ENCODE measurements at places on chromosomes 12 and 14.

DNA sequence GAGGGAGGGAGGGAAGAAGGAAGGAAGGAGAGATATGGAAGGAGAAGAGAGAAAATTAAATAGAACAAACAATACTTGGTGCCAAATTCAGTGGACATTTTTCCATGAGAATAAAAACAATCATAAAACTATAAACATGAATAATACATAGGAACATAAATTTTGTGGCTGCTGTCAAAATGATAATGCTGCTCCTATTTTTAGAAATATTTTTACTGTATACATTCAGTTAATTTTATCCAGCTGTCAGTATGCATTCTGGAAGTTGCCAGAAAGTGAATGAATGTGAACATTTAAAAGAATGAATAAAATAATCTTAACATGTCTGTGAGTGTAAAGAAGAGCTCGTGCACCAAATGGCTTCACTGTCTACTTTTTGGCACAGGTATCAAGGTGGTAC is 13.9 kb upstream of the PCED1B start:
- no peak for DNase-seq

DNA sequence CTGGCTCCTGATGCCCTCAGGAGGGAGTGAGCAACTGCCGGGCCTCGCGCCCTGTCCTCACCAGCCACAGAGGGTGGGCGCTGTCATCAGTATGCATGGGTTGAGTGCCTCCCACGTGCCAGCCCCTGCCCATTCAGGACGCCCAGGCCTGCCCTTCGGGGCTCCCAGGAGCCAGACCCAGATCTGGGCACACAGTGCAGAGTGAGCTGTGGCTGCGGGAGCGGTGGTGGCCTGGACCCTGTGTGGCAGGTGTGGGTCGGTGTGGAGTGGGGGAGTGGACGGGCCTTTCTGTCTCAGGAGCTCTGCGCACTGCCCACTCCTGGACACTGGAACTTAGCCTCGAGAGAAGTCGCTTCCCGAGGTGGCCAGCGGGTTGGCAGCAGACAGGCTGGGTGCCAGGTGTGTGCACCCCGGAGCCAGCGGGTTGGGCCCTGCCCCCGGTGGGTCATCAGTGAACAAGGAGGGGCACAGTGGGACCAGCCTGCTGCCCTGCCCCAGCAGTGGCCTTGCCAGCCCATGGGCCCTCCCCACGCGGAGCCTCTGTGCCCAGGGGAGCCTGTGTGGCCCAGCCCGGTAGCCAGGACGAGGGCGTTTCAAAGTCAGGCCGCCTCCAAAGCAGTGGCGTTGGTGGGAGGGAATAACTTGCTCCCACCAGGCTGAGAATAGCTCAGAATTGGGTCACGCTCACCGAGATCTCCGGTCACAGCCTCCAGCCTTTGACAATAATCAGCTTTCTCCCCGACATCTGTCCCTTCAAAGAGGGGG is 9.5 kb downstream of the TRMT61A start:
- no peak for DNase-seq

DNA sequence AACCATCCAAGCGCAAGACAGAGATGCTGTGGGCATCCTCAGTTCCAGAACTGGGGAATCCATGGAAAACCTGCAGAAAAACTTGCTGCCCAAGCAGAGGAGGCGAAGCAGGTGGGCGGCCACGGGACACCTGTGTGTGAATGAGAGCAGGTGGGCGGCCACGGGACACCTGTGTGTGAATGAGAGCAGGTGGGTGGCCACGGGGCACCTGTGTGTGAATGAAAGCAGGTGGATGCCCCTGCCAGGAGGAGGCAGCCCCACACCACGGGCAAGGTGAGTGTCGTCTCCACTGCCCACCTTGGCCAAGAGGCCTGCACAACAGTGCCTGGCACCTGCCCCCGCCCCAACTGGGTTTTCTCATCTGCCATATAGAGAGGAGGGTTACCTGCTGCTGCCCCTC is 59.2 kb downstream of the GSC start:
- DNase-seq = no peak

DNA sequence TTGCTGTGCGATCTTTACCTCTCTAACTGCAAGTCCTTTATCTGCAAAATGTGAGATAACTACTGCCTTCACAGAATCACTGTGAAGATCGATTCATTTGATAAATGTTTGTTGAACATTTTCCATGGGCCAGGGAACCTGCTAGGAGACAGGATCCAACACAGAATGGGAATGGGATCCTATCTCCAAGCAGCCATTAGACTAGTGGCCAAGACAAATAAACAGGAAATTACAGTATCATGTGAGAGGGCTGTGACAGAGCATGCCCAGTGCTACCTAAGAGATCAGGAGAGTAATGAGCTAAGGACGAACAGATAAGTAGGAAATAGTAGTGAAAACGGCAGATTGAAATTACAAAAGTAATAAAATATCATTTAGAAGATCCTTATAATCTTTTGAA is 105.7 kb downstream of the GRIN2B start:
- DNase-seq = no peak

DNA sequence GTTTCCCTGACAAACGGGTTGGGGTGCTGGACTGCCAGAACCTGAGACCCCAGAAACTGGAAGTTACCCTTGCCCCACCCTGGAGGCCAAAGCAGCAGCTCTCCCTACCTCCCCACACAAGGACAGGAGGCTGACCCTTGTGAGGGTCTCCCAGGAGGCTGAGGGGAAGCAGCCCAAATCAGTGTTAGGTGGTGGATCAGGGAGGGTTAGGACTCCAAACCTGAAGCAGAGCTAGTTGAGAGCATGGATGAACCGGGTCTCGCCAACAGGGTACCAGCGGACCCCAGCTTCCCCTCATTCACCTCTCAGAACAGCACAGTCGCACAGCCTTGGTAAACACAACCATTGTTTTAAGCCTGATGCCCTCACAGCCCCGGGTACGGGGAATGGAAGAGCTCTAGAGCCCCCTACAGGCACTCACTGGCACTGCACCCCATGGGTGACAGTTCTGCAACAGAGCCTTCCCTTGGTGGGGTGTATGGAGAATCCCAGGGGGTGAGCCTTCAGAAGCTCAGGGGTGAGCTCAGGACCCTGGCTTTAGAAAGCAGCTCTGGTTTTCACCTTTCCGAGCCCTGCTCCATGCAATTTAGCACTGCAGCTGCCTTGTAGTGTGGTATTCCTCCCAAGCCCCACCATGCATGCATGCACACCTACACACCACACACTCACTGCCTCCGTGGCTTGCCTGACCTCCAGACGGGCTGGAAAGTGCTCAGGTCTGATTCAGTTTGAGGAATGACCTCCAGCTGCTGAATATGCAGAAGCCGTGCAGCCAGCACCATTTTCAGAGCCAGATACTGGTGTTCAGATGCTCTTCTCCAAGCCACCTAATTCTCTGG is 11.2 kb downstream of the ESRRB start:
- DNase-seq = peak; percentile 56

GRCh38 chr12:83850531-83850930 is 1062.1 kb downstream of the SLC6A15 start:
- no peak for DNase-seq

GRCh38 chr12:51098611-51099010 is 15.2 kb upstream of the CSRNP2 start:
- no peak for DNase-seq

DNA sequence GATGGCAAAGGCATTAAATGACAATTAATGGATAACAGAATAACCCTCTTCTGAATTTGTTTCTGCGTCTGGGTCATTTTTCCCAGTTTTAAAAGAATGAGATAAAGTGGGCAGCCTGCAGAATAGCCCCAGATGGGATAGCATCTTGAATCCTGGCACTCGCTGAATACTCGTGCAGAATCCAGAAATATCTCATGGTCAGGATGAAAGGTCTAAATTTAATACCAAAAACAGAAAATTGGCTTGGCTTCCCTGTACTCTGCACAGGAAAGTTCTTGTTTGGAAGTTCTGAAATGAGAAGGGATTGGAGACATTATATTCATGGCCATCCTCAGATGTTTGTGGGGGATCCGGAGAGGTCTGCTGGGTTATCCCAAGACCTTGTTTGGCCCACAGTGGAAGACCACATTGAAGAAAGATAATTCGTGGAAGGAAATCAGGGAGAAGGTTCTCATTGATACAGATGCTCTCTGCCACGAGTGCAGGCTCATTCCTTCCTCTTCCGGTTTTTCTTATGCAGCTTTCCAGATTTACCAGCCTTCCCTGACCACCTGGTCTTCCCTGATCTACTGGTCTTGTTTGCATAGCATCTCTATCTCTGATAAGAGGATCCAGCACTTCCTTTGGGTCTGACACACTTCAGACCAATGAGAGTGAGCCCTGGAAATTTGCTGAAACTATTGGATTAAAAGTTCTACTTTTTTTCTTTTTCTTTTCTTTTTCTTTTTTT is 6.0 kb upstream of the IFT81 start:
- DNase-seq = no peak

DNA sequence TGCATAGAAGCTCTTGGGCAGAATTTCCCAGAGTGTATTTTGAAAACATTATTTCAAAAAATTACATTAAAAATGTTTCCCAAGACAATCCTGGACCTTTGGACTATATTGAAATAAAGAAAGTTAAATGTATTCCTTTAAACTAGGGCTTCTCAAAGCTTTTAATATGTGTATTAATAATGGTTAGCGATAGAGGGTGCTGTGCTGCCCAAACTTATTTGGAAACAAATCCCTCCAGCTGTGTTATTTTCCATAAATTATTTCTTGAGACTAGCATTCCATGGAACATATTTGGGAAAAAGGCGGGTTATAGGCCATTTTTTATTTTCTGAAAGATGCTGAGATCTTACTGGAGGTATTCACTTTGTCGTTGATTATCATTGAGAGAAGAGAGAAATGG is 397.8 kb upstream of the MIS18BP1 start:
- no peak for DNase-seq

- DNase-seq = no peak
These were observed 74.9 kb upstream of the CPM start for GRCh38 chr12:69007855-69008351.

DNA sequence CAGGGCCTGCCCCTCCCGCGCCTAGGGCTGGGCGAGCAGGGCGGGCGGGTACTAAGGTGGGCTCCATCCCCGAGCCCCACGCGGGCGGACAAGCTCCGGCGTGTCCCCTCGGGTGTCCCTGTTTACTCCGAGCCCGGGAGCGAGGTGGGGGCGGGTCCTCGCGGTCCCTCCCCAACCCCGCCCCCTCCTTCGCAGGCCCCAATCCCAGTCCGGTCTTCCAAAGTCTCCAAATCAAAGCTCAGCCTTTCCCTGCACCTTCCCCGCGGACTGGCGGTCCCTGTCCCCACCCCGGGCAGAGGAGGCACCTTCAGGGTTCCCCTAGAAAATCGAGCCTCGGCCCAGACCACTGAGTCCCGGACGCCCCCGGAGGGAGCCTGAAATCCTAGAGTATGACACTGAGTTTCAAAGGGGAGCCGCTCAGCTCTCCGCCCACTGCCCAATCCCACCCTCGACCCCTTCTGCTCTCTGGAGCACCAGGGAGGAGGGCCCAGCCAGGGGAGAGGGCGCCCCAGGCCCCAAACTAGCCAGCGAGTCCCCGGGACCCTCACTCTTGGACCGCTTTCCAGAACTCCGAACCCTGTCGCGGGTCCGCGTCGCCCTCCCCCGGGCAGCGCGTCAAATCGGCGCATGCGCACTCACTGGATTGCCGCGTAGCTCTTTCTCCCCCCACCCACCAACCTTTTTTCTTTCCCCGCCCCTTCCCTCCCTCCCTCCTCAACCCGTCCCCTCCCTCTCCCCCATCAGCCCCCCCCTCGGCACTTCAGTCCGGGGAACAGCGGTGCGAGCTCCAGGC is at the start of gene LRP1:
Gene LRP1, plus strand, starts transcription at position 758 of the 793 bp plus-strand sequence. CDS start 482 bp downstream, outside the sequence.
- peak; percentile 81 for DNase-seq

GRCh38 chr14:85596562-85596961 is 66.6 kb downstream of the FLRT2 start:
- no peak for DNase-seq

- peak; percentile 82 for DNase-seq
These were observed 248.6 kb downstream of the ZFP36L1 start for GRCh38 chr14:68544081-68544892.

- DNase-seq = no peak
These were observed 436.2 kb downstream of the RAD51B start for GRCh38 chr14:68255693-68256178.

- no peak for DNase-seq
These were observed 50.4 kb downstream of the MYRFL start for GRCh38 chr12:69875416-69875935.

GRCh38 chr12:54029529-54030441 is 1.5 kb downstream of the HOXC6 start:
- DNase-seq = no peak

DNA sequence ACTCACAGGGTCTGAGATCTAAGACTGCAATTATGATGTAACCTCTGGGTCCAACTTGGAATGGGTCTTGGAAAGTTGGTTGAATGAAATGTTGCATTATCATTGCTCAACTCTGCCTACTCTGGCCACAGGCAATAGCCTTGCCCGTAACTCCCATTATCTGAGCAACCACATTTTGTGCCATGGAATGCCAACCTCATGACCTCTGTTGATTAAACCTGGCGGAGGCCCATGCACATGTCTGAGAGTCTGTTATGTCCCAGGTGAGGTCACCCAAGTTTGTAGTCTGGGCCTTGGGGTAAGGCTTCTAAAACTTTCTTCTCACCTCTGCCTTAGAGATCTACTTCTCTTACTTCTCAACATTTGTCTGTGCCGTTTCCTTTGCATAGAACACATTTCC is 140.9 kb downstream of the TBX5 start:
- DNase-seq = no peak

DNA sequence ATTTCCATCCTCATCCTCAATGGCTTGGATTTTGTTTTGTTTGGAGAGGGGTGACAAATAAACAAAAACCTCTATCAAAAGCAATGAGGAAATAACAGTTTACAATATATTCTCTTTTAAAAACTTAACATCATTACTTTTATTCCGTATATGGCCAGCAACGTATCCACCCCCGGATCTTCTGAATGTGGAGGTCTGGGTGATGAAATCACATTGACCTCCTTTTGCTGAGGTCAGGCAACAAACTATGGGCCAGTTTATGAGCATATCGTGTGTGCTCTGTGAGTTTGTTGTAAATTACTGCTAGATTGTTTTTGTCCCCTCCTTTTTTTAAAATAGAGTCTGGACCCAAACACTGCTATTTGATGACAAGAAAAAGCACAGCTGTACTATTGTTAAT is 178.1 kb downstream of the BCAT1 start:
- no peak for DNase-seq

GRCh38 chr14:41604721-41605531 is 1.8 kb upstream of the LRFN5 start:
- DNase-seq = no peak

DNA sequence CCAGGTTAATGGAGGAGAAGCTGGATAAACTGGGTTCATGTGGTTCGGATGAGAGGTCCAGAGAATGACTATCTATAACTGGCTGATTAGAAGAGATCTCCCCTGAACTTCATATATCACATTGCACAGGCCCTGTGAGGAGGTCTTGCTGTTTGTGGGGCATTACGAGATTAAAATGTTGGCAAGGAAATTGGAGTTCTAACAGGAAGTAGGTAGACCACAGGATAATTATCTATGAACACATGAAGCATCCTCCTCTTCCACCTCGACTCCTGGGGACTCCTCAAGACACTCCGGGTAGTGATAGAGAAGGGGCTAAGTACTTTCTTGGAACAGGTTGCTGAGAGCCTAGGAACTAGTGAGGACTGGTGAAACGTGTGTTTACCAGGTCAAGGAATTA is 418.8 kb downstream of the KCNH5 start:
- no peak for DNase-seq
